Esophagus squamous epithelium (tissue), 5 donors: ENCODE measurements at places on chromosomes 7 and 10.

DNA sequence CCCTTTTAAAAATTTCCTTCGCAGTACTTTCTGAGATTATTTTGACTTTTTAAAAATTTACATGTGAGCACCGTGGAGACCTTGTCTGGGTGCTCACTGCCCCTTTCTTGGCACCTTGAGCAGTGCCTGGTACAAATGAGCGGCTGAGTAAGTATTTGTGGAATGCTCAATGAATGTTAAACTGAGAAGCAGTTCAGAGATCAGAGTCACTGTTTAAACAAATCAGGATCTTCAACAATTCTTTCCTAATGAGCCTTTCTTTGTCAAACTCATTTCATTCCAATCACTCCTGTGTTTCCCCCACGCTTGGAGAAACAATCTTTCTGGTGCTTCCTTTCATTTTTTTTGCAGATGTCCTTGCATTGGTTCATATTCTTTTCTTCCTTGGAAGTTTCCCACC is 611.3 kb upstream of the GALNT17 start:
- DNase-seq: no peak

GRCh38 chr7:108497082-108497725 is 28.7 kb downstream of the PNPLA8 start:
- no peak for DNase-seq

DNA sequence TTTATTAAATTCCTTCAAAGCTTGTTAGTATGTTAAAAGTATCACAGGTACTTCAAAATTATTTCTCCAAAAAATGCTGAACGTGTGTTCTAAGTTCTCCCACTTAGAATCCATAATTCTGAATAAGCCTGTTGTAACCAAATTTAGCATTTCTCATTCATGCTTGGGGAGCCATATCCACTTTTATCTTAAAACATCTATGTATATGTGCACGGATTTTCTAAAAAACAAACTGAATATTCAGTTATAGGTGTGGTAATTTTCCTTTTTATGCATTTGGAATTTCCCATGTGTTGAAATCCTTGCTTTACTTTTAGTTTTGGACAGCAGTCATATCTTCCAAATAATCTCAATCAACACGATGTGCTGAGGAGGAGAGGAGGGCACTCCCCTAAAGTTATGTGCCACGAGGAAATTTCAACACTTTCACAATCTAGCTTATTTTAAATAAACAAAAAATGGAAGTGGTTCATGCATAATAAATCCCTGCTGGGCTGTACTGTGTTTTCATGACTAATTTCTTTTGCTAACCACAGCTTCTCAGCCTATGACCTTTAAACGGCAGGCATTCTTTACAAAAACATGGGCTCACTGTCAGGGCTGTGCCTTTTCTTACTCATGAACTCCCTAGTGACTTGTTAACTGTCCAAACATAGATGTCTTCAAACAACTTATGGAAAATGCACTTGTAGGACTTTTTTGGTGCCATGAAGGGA is 380.3 kb upstream of the SEMA3C start:
- DNase-seq: no peak

- DNase-seq: no peak
These were observed 221.5 kb upstream of the FOXK1 start for GRCh38 chr7:4460597-4460996.

DNA sequence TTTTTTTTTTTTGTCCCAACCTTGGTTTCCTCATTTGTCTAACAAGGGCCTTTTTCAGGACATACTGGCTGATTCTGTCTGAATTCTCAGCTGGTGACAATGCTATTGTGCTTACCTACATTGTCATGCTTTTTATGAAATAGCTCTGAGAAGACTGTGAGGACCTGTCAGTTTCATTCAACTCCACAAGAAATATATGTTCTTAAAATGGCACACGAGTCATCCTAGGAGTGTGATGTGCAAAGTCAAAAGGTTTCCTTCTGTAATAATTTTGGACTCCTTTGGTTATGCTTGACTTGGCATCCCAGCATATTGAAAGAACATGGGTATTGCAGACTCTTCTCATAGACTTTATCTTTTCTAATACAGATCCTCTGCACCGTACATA is 316.0 kb downstream of the GFRA1 start:
- DNase-seq: no peak

DNA sequence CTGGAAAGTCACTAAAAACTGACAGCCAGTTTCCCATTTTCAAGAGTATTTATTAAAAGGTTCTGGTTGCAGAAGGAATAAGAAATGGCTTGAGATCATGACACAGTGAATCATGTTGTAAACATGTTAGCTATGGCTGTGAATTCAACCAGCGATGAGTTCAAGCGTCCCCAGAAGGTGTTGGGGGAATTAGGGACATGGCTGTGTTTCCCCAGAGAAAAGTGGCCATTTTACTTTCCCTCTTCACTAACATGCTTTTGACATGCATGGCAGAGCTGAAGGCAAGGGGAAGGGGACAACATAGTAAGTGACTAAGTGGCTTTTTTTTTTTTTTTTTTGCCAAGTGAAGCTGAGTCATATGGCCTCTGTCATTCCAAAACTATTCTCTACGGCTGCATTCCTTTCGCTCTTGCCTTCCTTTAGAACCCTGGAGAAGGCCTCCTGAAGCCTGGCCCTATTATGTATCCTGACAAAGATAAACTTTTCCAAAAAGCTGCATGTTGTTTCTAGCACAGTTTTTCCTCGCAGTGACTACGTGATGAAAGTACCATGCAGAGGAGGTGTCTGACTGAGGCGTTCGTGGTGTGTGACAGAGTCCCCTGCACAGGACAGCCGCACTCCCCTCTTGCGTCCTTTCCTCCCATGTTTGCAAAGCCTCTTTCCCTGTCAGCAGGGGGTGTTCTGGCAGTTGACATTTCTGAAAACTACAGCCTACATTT is 46.9 kb downstream of the EGFR start:
- DNase-seq: no peak

GRCh38 chr7:75835688-75836285 is 22.2 kb upstream of the CCL24 start:
- DNase-seq: no peak

DNA sequence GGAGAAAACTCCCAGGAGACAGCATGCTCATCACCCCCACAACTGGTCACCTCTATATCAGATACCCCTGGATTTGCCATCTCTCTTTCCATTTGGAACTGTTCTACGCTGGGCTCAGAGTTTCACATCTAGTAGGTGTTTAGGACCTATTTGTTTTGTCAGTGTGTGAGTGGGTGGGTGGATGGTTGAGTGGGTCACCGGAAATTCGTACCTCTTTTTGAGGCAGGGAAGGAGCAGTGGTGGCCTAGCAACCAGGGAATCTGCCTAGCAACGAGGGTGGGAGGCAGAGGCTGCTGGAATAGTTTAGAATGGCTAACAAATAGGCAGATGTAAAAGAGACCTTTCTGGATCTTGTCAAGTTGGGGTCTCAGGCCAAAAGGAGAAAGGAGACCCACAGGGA is 23.2 kb upstream of the SLF2 start:
- DNase-seq: no peak

GRCh38 chr7:98762620-98763019 is 107.2 kb downstream of the TMEM130 start:
- DNase-seq: no peak

DNA sequence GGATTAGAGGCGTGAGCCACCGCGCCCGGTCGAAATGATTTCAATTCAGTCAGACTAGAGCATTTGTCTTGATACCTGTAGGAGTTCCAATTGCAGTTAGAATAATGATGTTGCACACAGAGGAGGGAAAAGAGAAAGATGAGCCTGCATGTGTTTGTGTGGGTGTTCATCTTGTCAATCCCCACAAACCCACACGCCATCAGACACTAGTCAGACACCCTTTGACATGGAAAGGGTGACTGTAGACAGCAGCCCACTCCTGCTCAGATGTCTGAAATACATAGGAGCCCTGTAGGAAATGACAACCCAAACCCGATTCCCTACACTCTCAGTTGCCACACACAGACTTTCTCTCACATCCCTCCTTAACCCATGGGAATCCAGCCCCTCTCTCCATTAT is 92.0 kb downstream of the ABLIM1 start:
- DNase-seq: no peak

DNA sequence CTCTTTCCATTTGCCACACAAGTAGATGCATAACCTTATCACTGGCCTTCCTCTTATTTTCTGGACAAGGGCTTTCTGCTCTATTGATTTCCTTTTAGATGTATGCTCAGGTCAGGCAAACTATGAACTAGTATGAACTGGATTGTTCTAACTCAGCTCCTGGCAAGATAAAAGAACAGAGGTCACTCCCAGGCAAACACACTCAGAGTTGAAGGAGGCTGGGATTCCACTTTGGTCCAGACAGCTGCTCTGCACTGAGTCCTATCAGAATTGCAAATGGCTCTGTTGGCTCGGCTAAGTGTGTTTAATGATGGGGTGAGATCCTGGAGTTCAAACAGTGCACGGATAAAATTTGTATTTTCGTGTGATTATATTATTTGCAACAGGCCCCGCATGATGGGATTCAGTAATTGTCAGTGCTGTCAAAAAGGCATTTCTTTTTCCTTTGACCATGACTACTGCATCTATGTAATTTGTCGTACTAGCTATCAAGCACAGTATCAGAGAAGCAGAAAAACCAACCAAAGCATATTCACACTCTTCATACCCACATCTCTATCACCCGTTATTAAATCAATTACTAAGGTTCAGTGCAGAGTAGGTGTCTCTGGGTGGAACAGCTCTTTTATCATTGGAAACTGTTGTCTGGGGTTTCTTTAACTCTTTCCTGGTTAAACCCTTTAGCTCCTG is 288.1 kb upstream of the PRKCQ start:
- DNase-seq: no peak

DNA sequence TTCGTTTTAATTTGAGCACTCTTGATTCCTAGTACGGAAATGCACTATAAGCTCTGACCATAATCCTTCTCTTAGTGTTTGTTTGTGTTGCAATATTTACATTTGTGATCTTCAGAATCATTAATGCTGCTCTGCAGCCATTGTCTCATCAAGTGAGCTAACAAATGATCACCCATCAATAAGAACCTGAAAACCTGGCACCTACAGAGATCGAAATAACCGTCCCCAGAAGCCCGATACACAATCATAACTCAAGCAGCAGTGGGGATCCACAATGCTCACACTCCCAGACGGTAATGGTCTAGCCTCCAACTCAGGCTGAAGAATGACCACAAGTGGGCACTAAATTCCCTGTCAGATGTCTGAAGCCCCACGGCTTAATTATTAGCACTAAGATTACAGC is 156.0 kb upstream of the NFE2L3 start:
- no peak for DNase-seq

GRCh38 chr7:19410106-19410505 is 264.9 kb upstream of the FERD3L start:
- DNase-seq: no peak

GRCh38 chr7:86978808-86979506 is 80.5 kb downstream of the ELAPOR2 start:
- DNase-seq: no peak

DNA sequence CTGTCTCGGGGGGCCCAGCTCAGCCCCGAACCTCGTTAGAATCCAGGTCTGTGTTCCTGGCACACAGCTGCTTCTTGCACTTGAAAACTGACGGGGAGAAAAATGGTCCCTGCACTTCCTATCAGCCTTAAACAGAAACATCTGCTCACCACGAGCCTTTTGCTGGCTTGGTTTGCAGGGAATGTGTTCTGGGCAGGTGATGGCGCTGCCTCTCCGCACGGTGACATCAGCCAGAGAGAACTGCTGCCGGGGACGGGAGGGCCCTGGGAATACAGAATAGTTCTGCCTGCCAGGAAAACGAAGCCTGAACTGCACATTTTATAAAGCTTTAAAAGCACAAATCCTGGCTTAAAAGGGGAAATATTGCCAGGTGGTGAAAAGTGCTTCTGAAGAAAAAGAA is 622.5 kb downstream of the TYW1 start:
- DNase-seq: no peak

- DNase-seq: no peak
These were observed 1.0 kb upstream of the CROT start for GRCh38 chr7:87344446-87344845.

DNA sequence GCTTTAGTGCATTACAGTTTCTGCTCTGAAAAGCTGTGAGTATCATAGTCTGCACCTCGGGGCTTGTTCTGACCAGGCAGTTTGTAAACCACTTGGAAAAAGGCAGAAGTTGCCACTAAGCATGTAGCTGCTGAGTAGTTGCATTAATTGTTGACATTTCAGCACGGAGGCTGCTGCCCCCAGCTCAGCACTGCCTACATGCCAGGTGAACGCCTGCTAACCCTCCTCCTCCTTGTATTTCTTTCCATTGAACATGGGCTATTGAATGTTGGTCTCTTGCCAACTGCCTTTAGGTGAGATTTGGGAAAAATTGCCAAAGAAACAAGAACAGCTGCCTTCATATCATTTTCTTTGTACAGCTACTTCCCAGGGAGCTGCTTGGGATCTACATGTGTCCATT is 164.2 kb downstream of the RAPGEF5 start:
- DNase-seq: no peak

- DNase-seq: no peak
These were observed 69.3 kb upstream of the PRR15 start for GRCh38 chr7:29494350-29494749.

- DNase-seq: no peak
These were observed 75.6 kb upstream of the DDC start for GRCh38 chr7:50640779-50641178.

DNA sequence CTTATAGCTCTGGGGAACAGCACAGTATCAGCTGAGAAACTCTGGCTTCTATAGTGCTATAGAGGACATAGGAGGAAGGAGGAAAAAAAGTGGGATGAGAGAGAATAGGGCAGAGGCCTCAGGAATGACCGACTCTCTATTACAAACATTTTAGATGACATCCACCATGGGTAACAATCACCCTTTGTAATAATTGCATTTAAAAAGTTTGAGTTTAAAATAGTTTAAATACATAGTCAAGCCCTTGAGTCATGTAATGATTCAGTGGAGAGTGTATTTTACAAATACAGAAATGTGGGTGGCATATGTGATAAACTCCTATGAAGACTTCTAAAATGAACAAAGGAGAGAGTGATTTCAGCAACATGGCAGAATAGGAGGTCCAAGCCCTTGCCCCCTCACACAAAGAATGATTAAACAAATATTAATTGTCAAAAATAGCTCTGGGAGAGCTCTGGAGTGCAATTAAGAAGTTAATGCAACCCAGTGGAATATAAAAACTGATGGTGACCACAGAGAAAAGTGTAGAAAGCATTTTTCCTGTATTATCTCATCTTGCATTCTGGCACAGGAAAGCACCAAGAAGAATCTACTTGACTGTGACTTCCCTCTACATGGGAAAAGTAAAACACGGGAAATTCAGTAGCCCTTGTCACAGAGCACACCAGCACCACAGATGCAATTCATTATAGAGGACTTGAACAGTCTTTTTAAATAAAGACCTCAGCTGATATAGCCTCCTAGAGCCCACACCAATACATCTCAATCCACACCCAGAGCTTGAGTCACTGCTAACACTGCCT is 569.0 kb upstream of the SORCS1 start:
- no peak for DNase-seq

DNA sequence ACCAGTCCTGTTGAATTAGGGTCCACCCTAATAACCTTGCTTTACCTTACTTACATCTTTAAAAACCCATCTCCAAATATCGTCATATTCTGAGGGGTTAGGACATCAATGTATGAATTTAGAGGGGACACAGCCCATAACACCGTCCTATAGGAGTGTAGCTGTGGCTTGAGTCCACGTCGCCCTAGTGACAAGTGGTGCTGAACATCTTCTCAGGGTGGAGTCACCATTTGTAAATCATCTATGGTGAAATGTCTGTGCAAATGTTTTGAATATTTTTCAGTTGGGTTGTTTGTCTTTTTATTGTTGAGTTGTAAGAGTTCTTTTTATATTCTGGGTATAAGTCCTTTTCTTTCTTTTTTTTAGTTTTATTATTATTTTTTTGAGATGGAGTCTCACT is 5.2 kb upstream of the PRAP1 start:
- DNase-seq: no peak
